AG20443 (cell line): ENCODE measurements at places on chromosomes 1 and 21.

DNA sequence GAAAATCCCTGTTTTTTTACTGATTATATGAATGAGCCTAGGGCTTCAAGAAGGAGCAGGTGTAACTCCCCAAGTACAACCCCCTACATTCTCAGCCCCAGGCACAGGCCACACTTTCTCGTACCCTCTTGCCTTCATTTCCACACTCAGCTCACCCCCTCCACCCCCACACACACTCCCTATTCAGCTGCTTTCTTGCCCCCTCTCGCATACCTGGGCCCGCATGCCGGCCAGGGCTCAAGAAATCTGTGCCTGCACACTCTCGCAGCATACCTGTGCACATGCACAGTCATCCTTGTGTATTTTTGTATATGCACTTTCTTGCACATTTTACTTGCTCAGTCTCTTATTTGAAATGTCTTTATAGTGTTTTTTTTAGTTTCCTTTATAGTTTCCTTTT lies 2.0 kb downstream of the PTPRF start:
- no peak for DNase-seq

DNA sequence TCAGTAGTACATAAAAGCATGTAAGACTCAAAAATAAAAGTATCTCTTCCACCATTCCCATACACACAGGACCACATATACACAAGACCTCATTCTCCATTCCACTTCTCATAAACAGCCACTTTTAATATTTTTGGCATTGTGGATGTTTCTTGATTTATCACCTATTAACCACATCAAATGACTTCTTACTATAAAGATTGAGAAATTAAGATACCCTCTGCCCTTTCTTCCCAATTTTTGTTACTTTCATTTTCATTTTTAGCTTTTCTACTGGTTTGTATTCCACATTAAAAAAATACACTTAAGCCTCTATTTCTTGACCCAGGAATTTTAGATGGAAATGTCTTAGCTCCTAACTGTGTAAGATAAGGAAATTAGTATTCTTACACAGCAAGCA lies 22.8 kb downstream of the AKT3 start:
- DNase-seq = no peak

DNA sequence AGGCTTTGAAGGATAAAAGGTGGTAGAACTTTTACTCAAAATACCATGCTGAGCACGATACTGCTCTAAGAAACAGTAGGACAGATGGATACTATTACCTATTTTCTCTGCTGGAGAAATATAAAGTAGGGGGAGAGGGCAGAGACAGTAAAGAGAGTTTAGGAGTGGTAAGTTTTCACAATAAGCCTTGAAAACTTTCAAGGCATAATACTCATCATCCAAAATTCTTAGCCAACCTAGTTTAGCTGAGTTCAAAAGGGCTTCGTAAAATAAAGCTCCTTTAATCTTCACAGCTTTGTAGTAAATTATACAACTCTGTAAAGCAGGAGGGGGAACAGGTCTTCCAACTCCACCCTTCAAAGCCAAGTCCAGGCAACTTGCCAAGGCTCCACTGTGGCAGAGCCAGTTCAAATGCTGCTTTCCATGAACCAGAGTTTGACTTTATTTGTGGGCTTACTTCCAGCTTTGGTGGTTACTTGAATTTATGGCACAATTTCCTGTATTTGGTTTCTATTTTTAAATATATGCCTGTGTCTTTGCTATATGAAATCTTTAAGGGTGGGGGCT lies 15.5 kb downstream of the TEX38 start:
- peak; percentile 37 for DNase-seq

DNA sequence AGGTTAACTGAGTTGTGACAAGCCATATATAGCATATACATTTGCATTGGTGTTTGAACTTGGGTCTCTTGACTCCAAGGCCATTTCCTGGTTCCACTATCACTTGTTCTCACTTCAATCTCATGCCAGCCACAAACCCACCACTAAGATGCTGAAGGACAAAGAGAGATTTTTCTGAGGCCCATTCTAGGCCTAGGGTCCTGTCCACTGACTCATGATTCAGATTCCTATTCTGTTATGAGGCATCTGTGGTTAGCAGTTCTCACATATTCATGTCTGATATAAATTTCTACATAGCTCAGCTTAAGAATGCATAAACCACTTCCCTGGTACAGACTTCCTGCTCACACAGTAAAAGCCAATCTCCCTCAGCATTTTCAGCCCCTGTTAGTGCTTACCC lies 326.1 kb upstream of the BEND5 start:
- peak; percentile 72 for DNase-seq

GRCh38 chr21:37259426-37259825 lies 7.7 kb downstream of the VPS26C start:
- no peak for DNase-seq

DNA sequence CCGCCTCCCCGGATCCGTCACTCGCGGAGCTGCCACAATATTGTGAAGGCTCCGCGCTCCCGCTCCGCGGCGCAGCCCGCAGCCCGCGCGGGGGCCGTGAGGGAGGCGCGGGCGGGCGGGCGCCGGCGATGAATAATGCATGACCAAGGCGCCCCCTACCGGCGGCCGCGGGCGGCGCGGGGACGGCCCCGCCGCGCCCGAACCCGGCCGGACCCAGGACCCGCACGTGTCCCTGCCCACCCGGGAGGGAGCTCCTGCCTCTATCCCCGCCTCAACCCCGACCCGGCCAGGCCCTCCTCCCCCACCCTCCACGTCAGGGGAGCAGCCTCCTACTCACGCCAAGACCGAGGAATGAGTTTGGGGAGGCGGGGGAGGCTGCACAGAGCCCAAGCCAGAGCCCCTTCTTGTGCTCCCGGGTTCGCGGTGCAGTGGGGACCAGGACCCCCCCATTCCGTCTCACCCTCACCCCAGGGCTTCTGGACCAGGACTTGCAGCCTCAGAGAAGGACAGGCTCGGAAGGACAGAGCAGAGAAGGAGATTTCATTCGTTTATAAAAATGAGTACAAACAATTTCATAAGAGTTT lies 70.8 kb upstream of the CASZ1 start:
- DNase-seq = peak; percentile 91

- no peak for DNase-seq
These were observed 11.7 kb upstream of the ABCD3 start for GRCh38 chr1:94406446-94406845.

DNA sequence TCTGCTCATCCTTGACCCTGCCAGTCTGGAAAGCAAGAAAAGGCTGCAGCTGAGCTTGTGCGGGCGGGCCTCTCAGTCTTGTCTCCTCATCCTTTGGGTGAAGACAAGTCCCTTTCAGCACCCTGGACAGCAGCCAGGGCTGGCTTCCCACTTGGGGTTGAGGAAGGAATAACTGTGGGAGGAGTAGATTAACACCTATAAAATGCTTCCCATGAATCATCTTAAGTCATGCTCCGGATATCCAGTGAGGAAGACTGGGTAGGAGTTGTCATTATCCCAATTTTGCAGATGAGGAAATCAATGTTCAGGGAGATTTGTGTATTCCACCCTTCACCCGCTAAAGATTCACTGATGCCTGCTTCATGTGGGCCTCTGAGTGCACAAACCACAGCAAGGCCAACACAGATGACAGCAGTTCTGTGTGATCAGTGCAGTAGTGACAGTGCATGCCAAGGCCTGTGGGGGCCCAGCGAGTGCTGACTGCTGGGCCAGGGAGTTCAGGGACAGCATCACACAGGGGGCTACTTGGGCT lies 20.1 kb upstream of the COL16A1 start:
- peak; percentile 79 for DNase-seq

GRCh38 chr1:198734323-198735008 lies 95.6 kb downstream of the PTPRC start:
- DNase-seq = no peak

DNA sequence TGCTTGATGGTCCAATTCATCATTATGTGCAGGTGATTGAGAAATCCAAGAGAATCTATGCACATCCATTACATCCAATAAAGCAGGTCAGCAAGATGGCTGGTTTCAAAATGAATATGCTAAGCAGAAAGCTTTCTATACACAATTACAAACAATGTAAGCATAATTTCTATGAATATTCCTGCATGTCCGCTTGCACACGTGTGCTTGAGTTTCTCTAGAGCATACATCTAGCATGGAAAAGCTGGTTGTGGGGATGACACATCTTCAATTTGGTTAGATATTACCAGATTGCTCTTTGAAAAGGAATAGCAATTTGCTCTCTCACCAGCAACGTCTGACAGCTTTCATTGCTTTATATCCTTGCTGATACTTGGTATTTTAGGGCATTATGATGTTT lies 160.4 kb upstream of the HMGB4 start:
- no peak for DNase-seq

DNA sequence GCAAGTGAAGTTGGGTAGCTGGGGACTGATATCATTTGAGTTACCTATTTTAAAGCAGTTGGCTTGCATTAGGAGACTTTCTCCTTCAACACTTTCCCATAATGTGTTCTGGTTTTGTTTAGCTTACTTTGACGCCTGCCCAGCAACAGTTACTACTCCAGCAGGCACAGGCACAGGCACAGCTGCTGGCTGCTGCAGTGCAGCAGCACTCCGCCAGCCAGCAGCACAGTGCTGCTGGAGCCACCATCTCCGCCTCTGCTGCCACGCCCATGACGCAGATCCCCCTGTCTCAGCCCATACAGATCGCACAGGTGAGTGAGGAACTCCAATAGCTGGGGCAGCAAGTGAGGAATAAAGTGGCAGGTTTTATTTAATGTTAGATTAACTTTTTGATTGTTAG lies 144.3 kb downstream of the CD247 start:
- no peak for DNase-seq

DNA sequence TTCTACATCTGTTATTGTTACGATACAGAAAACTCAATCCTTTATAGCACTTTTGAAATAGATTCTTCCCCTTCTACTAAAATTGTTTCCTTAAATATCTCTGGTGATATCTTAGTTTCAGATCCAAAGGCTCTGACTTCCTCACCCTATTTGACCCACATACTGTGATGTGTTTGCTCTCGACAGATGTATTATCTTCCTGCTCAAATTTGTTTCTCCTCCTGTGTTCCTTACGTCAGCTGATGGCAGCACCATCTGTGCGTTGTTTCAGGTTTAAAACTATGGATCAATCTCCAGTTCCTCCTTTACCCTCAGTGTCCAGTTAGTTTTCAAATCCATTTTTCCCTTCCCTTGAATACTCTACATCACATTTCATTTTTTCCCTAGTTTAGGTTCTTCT lies 274.4 kb downstream of the RYR2 start:
- no peak for DNase-seq

- no peak for DNase-seq
These were observed 9.9 kb downstream of the ARHGEF19 start for GRCh38 chr1:16202281-16203210.

- peak; percentile 62 for DNase-seq
These were observed 37.9 kb downstream of the FABP3 start for GRCh38 chr1:31335007-31335406.

GRCh38 chr1:6885426-6885825 lies 100.2 kb downstream of the CAMTA1 start:
- no peak for DNase-seq

DNA sequence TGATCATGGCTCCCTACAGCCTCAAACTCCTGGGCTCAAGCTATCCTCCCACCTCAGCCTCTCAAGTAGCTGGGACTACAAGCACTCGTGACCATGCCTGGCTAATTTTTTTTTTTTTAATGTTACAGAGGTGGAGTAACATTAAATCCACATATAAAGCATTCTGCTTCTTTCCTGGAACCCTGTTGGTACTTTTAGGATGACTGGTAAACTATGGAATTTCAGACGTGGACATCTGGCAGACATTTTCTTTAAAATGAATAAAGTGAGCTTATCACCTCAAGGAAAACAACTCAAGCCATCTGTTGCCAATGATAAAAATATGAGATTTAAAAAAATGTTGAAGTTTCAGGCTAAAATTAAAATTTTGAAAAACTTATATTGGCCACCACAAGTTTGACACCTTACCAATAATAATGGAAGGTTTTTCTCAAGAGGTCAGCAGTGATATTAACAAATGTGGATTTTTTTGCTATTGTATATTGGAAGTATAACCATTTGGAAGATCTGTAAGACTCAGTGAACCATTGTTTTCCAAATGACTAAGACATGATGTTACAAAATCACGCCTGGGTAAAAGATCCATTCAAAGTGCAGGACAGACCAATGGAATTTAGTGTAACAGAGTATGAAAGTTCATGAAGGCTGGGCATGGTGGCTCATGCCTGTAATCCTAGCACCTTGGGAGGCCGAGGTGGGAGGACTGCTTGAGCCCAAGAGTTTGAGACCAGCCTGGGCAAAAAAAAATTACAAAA lies 52.7 kb upstream of the EIF4G3 start:
- DNase-seq = no peak
